A549 treated with dexamethasone at 1 μM for 4 hours (cell line): ENCODE measurements at places on chromosomes 13 and 19. TPM values are rescaled to one million over a fixed set of nuclear protein-coding genes. Genes with fewer than 3 reads are reported as not detected.

The SKA3 gene
- 14.3 to 17.2 TPM (median 16.0 TPM) in 5 replicates for total RNA-seq

The TMEM145 gene
- total RNA-seq = 2.2 to 4.2 TPM (median 3.6 TPM) in 5 replicates

The DMKN gene
- total RNA-seq = 31.6 to 41.1 TPM (median 36.7 TPM) in 5 replicates

The OR4F17 gene
- not detected in 5 replicates for total RNA-seq

The ZNF45 gene
- total RNA-seq = 9.1 to 12.0 TPM (median 10.8 TPM) in 5 replicates

The CYP2S1 gene
- total RNA-seq = 16.1 to 27.3 TPM (median 23.6 TPM) in 5 replicates

The SIGLEC14 gene
- 0.07 to 0.11 TPM (median 0.08 TPM) in 3 of 5 replicates, not detected in the others for total RNA-seq
